ENCODE measurements at places on chromosomes 13 and 19. TPM values are rescaled to one million over a fixed set of nuclear protein-coding genes. Genes with fewer than 3 reads are reported as not detected.

Gene F7
- not detected for total RNA-seq

Gene ADAMTSL5
- 5.4 TPM for total RNA-seq

Gene OR7D2
- total RNA-seq, result 0.95 TPM

Gene CGB7
- not detected for total RNA-seq

Gene TMEM145
- not detected for total RNA-seq

Gene POU2F2
- total RNA-seq, result 28.1 TPM

Gene RCBTB2
- total RNA-seq, result 19.3 TPM

Gene STRN4
- 87.1 TPM for total RNA-seq

Gene REXO1
- total RNA-seq, result 49.2 TPM

Gene KLK15
- not detected for total RNA-seq

Gene LHB
- not detected for total RNA-seq

Gene NCR1
- not detected for total RNA-seq

Gene ZNF723
- total RNA-seq, result not detected

Gene PPP1R12C
- total RNA-seq, result 136 TPM

Gene FBXL12
- 16.7 TPM for total RNA-seq

Gene C13orf42
- not detected for total RNA-seq

Gene TYROBP
- total RNA-seq, result not detected

Gene HSD17B14
- total RNA-seq, result 0.59 TPM

Gene SLC46A3
- total RNA-seq, result 12.2 TPM

Gene CGB2
- not detected for total RNA-seq

Gene ECSIT
- total RNA-seq, result 28.8 TPM

Data from T-helper 2 cell treated with Interferon-gamma antibody and Interleukin-4, amounts not matched to agents 100 ng/mL and 5 ng/mL, for 36 hours (primary cell).